ENCODE measurements at places on chromosomes 2 and 18.

DNA sequence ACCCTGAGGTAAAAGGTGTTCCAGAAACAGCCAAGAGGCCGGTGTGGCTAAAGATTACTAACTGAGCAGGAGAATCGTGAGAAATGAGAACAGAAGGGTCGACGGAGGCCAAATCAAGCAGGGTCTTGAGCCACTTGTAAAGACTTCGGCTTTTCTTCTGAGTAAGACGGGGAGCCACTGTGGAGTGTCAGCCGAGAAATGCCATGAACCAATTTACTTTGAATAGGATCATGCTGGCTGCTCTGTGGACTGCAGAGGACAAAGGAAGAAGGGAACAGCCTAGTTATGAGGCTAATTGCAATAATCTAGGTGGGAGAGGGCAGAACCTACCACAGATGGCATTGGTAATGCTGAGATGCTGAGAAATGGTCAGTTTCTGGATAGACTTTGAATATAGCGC is 16.8 kb downstream of the VIT start:
- DNase-seq = no peak

- no peak for DNase-seq
Observed at GRCh38 chr2:17228461-17228860, 289.8 kb downstream of the RAD51AP2 start.

- DNase-seq = no peak
Observed at GRCh38 chr18:6437937-6438818, 23.5 kb upstream of the L3MBTL4 start.

DNA sequence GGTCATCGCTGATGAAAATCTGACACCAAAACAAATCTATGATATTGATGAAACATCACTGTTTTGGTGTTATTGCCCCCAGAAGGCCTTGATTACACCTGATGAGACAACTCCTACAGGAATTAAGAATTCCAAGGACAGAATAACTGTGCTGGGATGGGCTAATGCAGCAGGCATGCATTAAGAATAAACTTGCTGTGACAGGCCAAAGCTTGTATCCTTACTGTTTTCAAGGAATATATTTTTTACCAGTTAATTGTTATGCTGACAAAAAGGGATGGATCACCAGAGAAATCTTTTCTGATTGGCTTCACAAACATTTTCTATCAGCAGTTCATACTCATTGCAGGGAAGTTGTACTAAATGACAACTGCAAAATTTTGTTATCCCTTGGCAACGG is 278.2 kb downstream of the IKZF2 start:
- DNase-seq = no peak

DNA sequence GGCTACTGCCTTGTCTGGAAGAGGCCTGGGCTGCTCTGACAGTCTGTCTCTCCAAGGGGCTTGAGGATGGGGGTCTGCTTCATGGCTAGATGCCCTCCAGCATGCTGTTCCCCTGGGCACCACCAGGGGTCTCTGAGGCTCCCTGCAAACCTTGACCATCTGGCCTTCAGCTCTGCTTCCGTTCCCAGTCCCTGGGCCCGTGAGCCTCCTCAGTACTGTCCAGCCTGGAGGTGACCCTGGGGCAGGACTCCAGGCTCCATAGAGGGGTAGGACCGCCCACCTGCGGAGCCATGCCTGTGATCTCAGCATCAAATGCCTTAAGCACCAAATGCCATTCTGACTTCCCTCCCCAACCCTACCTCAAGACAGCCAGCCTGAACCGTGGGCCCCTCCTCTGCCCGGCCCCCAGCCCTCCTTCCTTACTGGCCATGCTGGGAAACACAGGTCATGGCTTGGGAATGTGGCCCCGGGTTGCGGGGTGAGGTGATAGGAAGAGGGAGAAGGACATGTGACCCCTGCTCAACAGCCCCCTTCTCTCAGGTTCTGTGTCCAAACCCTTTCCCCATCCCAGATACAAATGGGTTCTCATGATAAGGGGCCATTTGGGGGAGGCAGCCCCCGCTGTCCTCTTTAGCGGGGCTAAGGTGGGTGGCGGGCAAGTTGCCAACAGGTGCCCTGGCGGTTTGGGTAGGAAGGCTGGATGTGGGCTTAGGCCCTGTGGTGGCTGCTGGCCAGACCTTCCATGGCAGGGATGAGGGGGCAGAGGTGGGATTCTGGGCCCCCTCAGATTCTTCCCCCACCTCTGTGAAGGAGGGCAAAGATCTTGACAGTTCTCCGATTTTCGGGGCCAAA is 25.0 kb downstream of the SPEG start:
- DNase-seq = peak; percentile 77

DNA sequence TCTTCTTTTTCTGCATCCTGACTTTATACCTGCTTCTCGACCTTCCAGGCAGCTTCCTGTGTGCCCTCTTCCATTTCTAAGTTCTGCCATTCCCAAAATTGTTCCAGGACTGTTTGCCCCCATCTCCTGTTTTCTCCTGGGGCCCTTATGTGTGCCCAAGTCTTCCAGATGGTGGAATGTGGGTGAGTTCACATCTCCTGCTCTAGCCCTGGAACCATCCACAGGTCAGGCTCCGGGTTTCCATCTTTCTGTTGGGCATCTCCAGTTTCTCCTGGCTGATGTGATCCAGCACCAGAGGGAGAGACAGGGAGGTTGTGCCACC is 25.8 kb downstream of the TOGARAM2 start:
- no peak for DNase-seq

DNA sequence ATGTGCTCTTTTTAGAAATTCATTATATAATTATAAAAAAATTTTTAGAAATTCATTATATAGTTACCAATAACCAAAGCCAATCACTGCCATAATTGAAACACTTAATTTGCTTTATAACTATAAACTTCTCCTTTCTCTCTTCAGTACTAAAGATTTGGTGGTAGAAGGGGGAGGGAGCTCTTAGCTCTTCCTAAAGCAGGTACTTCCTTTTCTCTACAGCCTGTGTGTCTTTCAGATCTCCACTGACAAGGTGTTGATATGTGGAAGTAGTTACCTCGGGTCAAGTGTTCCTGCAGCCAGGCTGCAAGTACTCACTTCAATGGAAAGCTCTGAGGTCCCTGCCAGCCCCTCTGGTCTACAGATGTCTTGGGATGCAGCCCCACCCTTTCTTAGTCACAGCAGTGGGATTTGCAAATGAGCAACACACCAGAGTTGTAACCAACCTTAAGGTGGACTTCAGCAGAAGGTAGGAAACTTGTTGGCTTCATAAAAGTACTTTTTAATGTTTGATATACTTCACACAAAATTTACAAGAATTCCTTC is 690.0 kb downstream of the ARHGAP15 start:
- DNase-seq = no peak

- no peak for DNase-seq
Observed at GRCh38 chr2:237967463-237967951, 693 bp downstream of the UBE2F start.

GRCh38 chr2:237254369-237254861 is 159.5 kb downstream of the COL6A3 start:
- DNase-seq = no peak

DNA sequence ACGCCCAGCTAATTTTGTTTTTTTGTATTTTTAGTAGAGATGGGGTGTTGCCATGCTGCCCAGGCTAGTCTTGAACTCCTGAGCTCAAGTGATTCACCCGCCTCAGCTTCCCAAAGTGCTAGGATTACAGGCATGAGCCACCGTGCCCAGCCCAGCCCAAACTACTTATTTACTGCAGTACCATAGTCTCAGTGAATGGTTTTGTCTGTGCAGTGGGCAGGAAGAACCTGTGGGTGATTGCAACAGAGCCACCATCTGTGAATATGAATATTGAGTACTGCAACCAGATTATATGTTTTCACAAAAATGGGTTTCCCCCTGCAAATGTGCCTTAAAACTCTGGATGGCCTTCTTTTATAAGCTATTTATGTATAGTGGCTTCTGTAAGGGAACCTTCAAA is 9.1 kb downstream of the MPPE1 start:
- DNase-seq = no peak

DNA sequence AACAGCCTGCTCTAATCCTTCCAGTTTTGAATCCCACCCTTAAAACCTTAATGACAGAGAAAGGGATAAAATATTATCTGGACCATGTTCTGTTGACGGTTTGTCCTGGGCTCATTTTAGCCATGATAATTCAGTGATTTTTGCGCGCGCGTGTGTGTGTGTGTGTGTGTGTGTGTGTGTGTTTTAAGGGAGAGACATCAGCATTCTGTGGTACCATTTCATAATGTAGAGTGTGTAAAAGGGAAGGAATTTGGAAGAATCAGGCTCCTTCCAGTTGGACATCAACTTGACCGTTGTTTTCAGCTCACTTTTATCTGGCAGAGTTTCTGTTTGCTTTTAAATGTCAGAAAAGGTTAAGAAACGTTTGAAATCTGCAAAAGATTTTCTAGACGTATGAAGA is 535.5 kb downstream of the TNS1 start:
- no peak for DNase-seq

GRCh38 chr2:173386738-173387065 is 32.0 kb downstream of the CDCA7 start:
- DNase-seq = no peak

- no peak for DNase-seq
Observed at GRCh38 chr2:2886922-2887321, 490.7 kb downstream of the EIPR1 start.

DNA sequence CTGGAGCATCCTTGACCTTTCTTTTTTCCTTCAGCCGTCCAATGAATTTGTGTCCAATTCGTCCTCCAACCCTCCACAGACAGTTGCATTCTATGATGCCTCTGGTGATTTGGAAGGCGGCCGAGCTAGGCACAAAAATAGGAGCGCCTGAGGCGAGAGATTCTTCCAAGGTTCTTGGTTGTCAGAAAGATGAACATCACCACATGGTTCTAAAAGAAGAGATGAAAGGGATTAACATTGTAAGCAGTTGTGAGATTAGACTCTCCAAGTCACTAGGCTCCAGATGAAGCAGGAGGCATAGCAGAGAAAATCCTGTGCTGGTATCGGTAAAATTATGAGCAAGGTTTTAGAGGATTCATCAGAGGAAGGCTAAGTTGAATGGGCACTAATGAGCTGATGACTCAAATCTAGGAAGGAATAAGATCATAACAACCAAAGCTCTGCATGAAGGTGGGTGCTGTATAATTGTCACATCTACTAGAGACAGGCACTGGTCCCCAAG is 75.4 kb upstream of the MAP4K3 start:
- no peak for DNase-seq

DNA sequence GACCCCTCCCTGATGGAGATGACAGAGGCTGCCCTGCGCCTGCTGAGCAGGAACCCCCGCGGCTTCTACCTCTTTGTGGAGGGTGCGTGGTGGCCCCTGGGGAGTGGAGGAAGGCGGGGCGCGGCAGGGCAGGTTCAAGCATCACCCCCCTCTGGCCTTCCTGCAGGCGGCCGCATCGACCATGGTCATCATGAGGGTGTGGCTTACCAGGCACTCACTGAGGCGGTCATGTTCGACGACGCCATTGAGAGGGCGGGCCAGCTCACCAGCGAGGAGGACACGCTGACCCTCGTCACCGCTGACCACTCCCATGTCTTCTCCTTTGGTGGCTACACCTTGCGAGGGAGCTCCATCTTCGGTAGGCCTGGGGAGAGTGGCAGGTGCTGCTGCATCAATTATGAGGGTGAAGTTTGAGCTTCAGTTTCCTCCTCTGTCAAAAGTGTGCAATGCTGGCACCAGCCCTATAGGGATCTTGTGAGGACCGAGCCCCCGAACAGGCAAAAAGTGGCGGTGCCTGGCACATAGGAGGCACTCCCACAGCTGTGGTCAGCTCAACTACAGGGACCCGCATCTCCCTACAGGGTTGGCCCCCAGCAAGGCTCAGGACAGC is 2.2 kb downstream of the ALPI start:
- DNase-seq = no peak

DNA sequence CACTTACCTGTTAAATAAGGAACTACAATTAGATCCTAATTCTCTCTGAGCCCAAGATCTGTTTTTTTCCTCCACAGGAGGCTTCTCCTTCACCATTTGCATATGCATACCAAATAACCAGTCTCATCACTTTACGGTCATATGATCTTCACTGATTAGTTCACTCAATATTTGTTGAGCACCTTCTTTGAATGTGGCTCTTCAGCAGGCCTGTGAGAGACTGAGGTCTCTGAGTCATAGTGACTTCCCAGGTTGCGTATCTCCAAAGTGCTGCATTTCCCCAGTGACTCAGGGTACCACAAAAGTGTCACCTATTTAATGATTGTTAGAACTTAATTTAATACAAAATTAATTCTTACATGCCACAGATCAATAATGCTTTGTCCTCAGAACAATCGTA is 108.8 kb upstream of the TRIB2 start:
- no peak for DNase-seq

DNA sequence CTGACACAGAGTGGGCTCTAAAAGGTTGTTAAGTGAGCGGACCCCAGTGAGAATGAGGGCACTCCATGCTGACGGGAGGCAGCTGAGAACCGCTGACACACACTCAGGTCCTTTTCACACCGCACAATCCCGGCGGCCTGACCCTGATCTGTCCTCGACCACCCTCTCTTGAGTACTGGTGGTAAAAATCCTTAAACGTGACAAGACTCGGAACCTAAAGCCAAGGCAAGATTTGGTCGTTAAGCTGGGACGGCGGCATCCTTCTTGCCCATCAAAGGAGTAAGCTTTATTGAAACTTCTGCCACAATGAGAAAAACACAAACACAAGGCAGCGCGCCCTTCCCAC is 569 bp downstream of the TMX3 start:
- no peak for DNase-seq

- no peak for DNase-seq
Observed at GRCh38 chr2:50711714-50712113, 320.2 kb downstream of the NRXN1 start.

DNA sequence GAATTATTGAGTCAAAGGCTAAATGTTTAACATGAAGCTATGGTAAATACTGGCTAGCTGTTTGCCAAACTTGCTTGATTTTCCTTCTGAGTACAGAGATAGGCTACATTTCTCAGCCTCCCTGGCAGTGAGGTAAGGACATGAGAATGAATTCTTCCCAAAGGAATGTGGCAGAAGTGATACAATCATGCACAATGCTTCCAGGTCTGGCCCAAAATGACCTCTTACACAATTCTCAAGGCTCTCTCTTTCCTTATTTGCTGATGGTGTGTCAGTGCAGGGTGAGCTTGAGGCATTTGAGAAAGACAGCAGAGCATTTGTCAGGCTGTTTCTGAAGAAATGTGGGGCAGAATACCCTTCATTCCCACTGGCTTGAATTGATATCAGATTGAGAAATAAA is 95.6 kb upstream of the NABP1 start:
- DNase-seq = no peak

GRCh38 chr2:187542123-187542522 is 12.1 kb downstream of the TFPI start:
- no peak for DNase-seq

GRCh38 chr2:120536141-120536540 is 190.2 kb downstream of the INHBB start:
- no peak for DNase-seq

GRCh38 chr2:65919550-65920188 is 487.3 kb upstream of the SPRED2 start:
- DNase-seq = no peak

DNA sequence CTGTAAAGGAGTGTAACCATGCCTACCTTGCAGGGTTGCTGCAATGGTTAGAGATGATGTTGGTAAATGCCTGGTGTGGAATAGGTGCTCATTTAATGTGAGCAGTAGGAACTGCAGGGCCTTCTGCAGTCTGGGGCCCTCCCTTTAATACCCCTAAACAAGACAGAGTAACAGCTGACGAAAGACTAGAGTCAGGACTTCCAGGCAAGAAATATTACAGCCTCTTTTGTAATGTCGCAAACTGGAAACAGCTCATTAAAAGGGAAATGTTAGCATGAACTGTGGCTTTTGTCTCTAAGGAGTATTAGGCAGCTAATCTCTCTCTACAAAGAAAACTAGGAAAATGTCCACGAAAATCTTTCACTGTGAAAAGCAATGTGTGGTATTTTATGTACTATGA is 26.0 kb downstream of the MARCO start:
- DNase-seq = no peak

- DNase-seq = no peak
Observed at GRCh38 chr18:79108549-79109215, 39.5 kb downstream of the ATP9B start.
